Hematopoietic multipotent progenitor cell treated with erythropoietin and hydrocortisone succinate and interleukin-3 and kit ligand, for 4 days (in vitro differentiated cells): ENCODE measurements at places on chromosomes 11 and 22.
A peak's percentile ranks its signal among the peaks of the same experiment; 100 is the strongest.

DNA sequence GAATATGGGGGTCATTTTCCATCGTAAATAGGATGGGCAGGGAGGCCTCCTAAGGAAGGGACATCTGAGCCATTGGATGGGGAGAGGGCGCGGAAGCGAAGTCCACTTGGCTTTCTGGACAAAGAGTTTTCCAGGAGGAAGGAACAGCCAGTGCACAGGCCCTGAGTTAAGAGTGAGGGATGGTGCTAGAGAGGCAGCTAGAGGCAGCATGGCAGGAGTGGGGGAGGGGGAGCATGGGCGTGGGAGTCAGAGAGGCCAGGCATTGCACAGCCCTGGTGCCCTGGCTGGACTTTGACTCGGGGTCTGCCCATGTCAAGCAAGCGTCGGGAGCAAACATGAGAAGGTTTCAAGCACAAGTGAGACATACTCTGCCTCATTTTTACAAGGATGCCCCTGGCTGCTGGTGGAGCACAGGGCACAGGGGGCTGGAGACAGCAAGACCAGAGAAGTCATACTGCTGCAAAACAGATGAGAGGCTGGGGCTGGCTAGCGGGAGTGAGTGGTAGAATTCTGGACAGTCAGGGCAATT is 9.0 kb downstream of the GNAZ start:
- no peak for DNase-seq

DNA sequence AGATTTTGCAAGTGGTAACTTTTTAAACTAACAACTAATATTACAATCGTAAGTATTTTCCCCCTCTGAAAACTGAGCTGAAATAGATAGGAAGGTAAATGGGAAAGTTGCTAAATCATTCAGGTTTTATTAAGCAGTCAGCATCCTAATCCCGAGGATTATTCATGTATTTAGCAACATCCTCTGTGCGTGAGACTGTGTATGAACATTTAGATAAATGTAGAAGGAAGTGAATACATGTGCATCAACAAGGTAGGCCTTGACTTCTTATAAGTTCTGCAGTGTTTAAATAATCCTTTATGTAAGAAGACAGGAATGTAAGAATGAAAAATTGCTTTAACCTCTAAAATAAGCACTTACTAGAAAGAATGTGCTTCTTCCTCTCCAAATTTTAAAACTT is 745.9 kb upstream of the TENM4 start:
- no peak for DNase-seq

GRCh38 chr11:122954455-122954854 is 27.2 kb downstream of the BSX start:
- DNase-seq, result no peak

GRCh38 chr11:67541198-67541597 is 18.0 kb upstream of the CABP2 start:
- no peak for DNase-seq

DNA sequence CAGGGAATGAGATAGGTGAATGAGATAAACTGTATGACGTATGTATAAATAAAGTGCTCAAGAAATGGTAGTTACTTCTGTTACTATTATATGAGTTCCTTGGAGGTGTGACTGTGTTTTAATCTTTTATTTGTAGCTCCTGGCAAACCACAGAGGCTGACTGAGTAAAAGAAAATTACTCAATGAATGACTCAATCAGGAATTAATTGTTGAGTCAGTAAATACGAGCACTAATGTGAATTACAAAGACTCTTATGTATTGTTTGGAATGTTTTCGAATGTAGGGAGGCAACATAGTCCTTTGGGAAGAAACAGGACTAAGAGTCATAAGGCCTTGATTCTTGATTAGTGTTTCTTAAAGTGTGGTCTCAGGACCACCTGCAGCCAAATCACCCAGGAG is 51.1 kb upstream of the BLID start:
- no peak for DNase-seq

GRCh38 chr11:18934195-18934814 is 4.9 kb downstream of the MRGPRX1 start:
- peak; percentile 5 for DNase-seq

DNA sequence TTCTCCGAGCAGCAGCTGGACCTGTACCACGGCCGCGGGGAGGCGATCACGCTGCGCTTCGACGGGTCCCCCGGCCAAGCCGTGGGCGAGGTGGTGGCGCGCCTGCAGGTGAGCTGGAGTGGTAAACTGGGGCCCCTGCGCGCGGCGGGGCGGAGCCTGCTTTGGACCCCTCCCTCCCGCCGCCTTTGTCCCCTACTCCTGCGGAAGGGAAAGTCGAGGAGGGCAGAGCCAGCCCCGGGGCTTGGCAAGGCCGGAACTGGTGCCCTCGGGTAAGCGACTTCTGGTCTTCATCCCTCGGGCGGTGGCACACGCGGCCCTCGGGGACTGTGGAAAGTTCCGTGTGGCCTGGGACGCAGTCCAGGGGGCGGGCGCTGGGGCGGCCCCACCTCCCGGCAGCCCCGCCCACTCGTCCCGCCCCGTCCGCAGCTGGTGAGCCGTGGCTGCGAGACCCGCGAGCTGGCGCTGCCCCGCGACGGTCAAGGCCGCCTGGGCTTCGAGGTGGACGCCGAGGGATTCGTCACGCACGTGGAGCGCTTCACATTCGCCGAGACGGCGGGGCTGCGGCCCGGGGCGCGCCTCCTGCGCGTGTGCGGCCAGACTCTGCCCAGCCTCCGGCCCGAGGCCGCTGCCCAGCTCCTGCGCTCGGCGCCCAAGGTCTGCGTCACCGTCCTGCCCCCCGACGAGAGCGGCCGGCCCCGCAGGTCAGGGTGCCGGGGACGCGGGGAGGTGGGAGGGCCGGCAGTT is 9.2 kb downstream of the SIPA1 start:
- DNase-seq, result no peak

DNA sequence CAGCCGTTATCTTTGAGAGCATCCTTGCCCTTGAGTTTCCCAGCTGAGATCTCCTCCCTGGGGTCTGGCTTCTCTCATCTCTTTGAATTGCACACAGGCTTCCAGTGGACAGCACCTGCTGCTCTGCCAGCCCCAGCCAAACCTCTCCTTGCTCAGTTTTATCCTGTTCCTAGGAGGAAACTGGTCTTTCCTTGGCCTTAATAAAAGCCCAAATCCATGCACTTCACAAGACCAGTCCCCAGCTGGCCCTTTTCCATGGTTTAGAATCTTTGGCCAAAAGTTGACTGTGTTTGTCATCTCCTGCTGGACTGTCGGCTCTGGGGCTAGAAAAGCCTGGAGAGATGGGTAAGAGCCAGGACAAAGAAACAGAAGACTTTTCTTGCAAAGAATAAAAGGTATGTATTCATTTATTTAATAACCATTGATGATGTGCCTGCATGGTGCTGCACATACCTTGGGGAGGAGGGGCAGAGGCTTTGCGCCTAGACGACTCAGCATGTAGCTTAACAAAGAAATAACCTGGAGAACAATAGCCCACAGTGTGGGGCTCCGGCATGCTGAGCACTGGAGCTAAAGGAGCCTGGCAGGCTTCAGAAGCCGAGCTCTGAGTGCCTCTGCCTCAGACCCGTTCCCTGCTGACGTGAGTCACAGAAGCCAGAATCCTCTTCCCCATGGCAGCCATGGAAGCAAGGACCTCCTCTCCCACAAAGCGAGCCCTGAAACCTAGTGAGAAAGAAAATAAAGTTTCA is 319.3 kb upstream of the B3GAT1 start:
- no peak for DNase-seq
